ENCODE measurements at places on chromosomes 2 and 18.

- DNase-seq, result no peak
These were observed 136.1 kb upstream of the CHAC2 start for GRCh38 chr2:53631313-53632125.

DNA sequence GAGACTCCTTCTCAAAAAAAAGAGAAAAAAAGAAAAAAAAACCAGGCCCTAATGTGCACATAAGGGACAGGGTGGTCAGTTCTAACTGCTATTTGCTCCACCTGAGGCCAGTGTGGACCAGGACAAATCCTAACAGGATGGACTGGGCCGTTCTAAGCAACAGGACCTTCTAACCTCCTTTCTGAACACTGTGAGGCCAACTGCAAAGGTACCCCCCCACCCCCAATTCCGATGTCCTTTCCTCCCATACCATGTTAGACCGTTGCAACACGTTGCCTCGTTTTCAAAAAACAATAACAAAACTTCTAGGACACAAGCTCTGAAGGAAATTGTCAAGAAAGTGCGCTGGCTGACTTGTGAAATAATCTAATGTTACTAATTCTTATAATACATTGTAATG, 1.2 kb downstream of the THAP4 start:
- DNase-seq, result no peak

DNA sequence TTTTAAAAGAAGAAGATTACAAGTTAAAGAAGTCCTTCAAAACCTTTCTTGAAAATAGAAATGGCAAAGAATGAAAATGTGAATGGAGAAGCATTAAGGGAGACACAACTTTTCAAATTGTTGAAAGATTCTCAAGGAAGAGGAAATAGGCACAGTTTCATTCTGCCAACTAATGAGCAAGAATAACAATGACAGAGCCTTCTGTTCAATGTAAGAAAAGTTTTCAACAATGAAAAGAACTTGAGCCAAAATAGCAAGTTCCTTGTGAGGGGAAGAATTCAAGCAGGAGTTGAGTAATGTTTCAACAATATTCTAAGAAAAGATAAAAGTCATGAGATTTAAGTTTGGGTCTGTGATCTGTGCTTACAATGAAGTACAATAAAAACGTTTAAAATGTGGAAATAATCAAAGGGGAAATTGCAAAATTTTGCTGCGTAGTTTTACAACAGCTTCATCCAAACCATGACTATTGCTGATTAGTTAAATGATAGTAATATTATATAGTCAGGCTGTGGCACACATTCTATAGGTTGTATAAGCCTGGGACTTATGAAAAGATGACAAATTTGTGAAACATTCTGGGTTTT, 122.6 kb downstream of the METTL4 start:
- no peak for DNase-seq

DNA sequence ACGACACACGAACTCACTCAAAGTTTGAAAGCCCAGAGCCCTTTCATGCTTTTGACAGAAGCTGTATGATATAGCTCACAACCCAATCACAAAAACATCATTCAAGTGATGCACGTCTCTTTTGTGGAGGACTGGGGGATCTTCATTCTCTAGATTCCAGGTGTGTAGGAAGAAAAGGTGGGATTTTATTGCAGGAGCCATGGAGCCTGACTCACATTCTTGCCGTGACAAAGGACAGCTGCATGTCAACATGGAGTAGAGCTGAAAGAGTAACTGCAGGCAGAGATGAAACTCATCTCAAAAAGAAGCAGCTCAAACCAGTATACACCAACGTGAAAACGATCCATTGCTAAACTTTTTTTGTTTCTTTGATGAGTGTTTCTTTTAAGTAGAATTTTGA, 50.9 kb upstream of the PDE1A start:
- DNase-seq, result no peak

DNA sequence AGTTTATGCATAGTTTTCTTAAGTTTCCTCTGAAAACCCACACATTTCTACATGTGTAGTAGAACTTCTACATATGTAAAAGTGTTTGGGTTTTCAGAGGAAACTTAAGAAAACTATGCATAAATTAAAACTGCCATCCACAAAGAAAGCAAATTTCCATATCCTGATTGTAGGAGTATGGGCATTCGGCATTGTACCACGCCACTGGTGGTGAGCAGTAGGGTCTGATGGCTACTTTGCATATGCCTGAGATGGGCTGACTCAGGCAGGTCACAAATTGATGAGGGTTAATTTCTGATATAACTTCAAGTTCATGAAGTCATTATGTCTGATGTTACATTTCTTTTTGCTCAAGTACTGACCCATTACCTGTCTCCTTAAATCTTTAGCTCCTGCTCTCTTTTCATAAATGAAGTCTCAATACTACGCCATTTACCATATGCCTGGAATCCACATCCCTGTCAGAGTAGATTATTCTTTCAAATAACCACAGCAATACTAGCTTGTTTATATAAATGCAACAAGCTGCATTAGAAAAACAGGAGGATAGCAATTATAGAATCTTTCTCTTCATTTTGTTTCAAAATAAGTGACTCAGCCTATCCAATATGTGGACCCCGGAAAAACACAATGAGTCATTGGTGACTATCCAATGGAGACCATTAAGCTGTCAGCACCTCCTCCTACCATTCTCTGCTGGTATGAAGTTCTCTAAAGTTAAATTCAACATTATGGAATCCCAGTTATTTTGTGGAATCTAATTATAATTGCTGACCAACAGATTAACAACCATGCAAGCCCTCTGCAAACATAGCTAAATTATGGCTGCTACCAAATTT, 355.2 kb upstream of the UBE2E3 start:
- no peak for DNase-seq

GRCh38 chr2:81901017-81901416, 1596.5 kb upstream of the LRRTM1 start:
- no peak for DNase-seq

Data from T-helper 1 cell (primary cell).